ENCODE measurements at places on chromosomes 4 and X. TPM values are rescaled to one million over a fixed set of nuclear protein-coding genes. Genes with fewer than 3 reads are reported as not detected.

DNA sequence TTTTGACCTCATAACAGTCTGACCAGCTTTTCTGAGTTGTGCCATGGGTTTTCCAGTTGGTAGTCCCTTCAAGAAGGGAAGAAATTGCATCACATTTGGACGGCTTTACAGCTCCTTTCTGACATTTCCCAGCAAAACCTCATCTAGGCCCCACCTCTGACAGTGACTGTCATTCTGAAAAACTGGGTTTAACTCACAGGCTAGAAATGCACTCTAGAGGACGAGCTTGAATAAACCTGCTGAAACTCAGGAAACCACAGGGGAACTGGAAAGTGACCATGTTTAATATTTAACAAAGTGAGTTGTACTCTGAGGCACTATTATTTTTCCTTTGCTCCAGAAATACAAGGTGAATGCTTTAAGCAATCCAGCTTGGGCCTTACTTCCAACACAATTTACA lies 434.3 kb upstream of the RASGEF1B start:
- no peaks in the 10 kb centered on the region for H3K27me3 ChIP-seq
- no peaks in the 10 kb centered on the region for H3K36me3 ChIP-seq
- H3K4me1 ChIP-seq = no peaks in the 10 kb centered on the region
- no peak overlapping the region for H3K27ac ChIP-seq

- no peak overlapping the region for H3K4me3 ChIP-seq
- no peaks in the 10 kb centered on the region for H3K36me3 ChIP-seq
- H3K27ac ChIP-seq = no peak overlapping the region
- H3K27me3 ChIP-seq = peaks cover 6% of the 10 kb centered on the region
Measured at GRCh38 chr4:183337833-183338232, 15.6 kb upstream of the CLDN24 start.

- H3K4me3 ChIP-seq = no peak overlapping the region
- no peak overlapping the region for H3K27ac ChIP-seq
- H3K27me3 ChIP-seq = no peaks in the 10 kb centered on the region
- no peak for DNase-seq
- no peaks in the 10 kb centered on the region for H3K36me3 ChIP-seq
Measured at GRCh38 chr4:33494150-33494549, 2750.2 kb downstream of the ARAP2 start.

DNA sequence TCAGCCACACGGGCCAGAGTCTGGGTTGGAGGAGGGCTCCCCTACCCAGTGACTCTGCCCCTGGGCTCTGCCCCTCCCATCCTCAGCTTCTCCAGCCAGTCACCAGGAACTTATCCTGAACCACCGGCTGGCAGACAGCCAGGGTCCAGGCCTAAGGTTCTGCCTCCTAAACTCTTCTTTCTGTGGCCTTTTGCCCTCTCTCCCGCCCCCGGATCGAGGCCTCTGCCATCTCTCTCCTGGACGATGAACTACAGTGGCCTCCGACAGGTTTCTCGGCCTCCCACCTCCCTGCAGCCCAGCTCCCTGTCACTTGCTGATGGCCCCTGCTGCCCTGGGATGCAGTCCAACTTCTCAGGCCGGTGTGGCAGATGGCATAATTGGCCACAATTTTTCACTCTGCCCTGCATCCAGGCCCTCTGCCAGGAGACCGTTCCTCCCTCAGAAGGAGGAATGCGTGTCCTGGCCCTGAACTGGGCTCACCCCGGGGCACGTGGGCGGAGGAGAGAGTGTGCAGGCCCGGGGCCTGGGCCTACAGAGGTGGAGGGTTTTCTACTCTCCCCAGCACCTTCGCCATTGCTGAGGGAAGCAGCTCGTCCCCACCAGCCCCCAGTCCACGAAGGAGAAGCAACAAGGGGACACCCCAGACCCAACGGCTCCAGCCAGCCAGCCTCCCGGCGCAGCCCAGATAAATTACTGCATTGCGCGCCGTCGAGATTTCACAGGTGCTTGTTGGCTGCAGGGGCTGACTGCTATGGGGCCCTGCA lies 81.9 kb upstream of the LRPAP1 start:
- H3K4me3 ChIP-seq = no peak overlapping the region
- H3K36me3 ChIP-seq = no peaks in the 10 kb centered on the region
- DNase-seq = peak; percentile 22
- peaks cover 8% of the 10 kb centered on the region for H3K27me3 ChIP-seq

DNA sequence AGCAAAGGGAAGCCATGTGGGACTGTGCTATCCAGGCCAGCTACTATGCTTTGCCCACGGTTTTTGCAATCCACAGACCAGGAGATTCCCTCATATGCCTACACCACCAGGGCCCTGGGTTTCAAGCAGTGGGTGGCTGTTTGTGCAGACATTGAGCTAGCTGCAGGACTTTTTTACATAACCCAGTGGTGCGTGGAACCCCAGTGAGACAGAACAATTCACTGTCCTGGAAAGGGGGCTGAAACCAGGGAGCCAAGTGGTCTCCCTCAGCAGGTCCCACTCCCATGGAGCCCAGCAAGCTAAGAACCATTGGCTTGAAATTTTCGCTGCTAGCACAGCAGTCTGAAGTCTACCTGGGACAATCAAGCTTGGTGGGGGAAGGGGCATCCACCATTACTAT lies 959.9 kb downstream of the FSTL5 start:
- no peaks in the 10 kb centered on the region for H3K27me3 ChIP-seq
- DNase-seq = no peak
- no peak overlapping the region for H3K4me3 ChIP-seq

DNA sequence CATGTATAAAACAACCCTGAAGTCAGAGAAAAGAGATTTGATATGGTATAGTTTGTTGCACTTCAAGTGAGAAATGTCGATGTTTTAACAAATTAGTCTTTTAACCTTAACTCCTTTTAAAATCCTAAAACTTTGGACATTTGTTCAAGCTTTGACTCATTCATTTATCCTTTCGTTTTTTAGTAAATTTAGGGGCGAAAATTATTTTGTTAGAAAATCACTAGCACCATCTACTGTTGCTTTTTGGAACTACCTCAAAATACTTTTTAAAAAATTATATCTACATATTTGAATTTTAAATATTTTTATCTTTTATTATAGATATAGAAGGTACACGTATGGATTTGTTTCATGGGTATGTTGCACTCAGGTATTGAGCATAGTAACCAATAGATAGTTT lies 165.1 kb upstream of the POF1B start:
- H3K27ac ChIP-seq = no peak overlapping the region
- H3K27me3 ChIP-seq = no peaks in the 10 kb centered on the region
- H3K4me3 ChIP-seq = no peak overlapping the region
- H3K4me1 ChIP-seq = peaks cover 5% of the 10 kb centered on the region

- H3K4me1 ChIP-seq = no peaks in the 10 kb centered on the region
- H3K27me3 ChIP-seq = no peaks in the 10 kb centered on the region
- no peak overlapping the region for H3K4me3 ChIP-seq
- no peak overlapping the region for H3K27ac ChIP-seq
- no peak for DNase-seq
Measured at GRCh38 chrX:30060718-30061117, 154.6 kb upstream of the MAGEB2 start.

DNA sequence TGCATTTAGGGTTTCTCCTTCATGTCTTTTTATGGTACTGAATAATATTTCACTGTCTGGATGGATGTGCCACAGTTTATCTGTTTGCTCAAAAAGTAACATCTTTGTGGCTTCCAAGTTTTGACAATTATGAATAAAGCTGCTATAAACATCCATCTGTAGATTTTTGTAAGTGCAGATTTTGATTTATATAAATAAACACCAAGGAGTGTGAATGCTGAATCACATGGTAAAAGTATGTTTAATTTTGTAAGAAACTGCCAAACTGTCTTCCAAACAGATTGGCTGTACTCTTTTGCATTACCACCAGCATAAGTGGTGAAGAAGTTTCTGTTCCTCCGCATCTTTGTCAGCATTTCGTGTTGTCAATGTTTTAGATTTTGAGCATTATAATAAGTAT lies 158.7 kb upstream of the GIMD1 start:
- H3K27ac ChIP-seq = no peak overlapping the region
- no peaks in the 10 kb centered on the region for H3K4me1 ChIP-seq
- H3K4me3 ChIP-seq = no peak overlapping the region

The HSFX2 gene
- total RNA-seq = 1.1 TPM

The BEND2 gene
- not detected for total RNA-seq

The METTL14 gene
- 30.9 TPM for total RNA-seq

GRCh38 chr4:89249716-89250361 lies 57.8 kb downstream of the GPRIN3 start:
- H3K36me3 ChIP-seq = peaks cover 23% of the 10 kb centered on the region
- H3K4me1 ChIP-seq = no peaks in the 10 kb centered on the region
- H3K27ac ChIP-seq = no peak overlapping the region
- DNase-seq = no peak
- H3K4me3 ChIP-seq = no peak overlapping the region

The PNMA6A gene
- 2.4 TPM for total RNA-seq

DNA sequence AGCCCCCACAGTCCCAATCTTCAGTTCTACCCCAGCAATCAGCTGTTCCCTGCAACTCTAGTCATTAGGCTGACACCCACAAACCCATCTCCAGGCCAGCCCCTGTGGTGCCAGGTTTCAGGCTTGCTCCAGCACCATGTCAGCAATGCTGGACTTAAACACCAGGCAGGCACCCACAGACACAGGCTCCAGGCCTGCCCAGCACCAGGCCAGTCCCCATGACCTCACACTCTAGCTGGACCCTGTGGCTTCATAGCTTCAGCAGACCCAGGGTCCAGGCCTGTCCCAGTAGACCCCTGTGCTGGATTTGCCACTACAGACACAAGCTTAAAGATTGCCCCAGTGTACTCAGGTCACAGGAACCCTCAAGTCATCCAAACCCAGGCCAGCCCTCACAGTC lies 300.3 kb downstream of the CHIC1 start:
- H3K27me3 ChIP-seq = no peaks in the 10 kb centered on the region
- H3K4me3 ChIP-seq = no peak overlapping the region
- H3K4me1 ChIP-seq = no peaks in the 10 kb centered on the region

DNA sequence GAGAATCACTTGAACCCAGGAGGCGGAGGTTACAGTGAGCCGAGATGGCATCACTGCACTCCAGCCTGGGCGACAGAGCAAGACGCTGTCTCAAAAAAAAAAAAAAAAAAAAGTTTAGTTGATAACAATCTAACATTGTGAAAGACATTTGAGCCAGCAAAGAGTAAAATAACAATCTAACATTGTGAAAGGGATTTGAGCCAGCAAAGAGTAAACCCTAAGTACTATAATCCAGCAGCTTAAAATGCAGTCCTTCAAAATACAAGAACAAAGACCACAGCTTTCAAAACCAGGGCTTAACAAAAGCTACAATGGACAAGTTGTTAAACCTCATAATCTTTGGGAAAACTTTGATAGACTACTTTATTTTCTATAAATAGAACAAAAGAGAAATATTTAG lies 16.9 kb downstream of the MFAP3L start:
- no peak overlapping the region for H3K27ac ChIP-seq
- no peaks in the 10 kb centered on the region for H3K36me3 ChIP-seq
- H3K27me3 ChIP-seq = no peaks in the 10 kb centered on the region
- H3K4me3 ChIP-seq = no peak overlapping the region
- no peak for DNase-seq

The CDX4 gene
- total RNA-seq = not detected

- peak; percentile 4 for DNase-seq
- no peaks in the 10 kb centered on the region for H3K36me3 ChIP-seq
- H3K27me3 ChIP-seq = no peaks in the 10 kb centered on the region
- H3K4me1 ChIP-seq = no peaks in the 10 kb centered on the region
- H3K27ac ChIP-seq = no peak overlapping the region
Measured at GRCh38 chrX:75603833-75604232, 81.0 kb upstream of the ZDHHC15 start.

GRCh38 chrX:150324035-150324728 lies 38.9 kb upstream of the MAMLD1 start:
- H3K36me3 ChIP-seq = no peaks in the 10 kb centered on the region
- no peak for DNase-seq
- no peaks in the 10 kb centered on the region for H3K4me1 ChIP-seq
- peaks cover 7% of the 10 kb centered on the region for H3K27me3 ChIP-seq
- H3K27ac ChIP-seq = no peak overlapping the region

The ATP1B4 gene
- total RNA-seq = 0.59 TPM

The CD99 gene
- total RNA-seq = 202 TPM

GRCh38 chr4:41331224-41331623 lies 74.5 kb downstream of the UCHL1 start:
- no peak overlapping the region for H3K4me3 ChIP-seq
- no peak for DNase-seq
- H3K27me3 ChIP-seq = no peaks in the 10 kb centered on the region
- no peaks in the 10 kb centered on the region for H3K36me3 ChIP-seq
- H3K27ac ChIP-seq = no peak overlapping the region

DNA sequence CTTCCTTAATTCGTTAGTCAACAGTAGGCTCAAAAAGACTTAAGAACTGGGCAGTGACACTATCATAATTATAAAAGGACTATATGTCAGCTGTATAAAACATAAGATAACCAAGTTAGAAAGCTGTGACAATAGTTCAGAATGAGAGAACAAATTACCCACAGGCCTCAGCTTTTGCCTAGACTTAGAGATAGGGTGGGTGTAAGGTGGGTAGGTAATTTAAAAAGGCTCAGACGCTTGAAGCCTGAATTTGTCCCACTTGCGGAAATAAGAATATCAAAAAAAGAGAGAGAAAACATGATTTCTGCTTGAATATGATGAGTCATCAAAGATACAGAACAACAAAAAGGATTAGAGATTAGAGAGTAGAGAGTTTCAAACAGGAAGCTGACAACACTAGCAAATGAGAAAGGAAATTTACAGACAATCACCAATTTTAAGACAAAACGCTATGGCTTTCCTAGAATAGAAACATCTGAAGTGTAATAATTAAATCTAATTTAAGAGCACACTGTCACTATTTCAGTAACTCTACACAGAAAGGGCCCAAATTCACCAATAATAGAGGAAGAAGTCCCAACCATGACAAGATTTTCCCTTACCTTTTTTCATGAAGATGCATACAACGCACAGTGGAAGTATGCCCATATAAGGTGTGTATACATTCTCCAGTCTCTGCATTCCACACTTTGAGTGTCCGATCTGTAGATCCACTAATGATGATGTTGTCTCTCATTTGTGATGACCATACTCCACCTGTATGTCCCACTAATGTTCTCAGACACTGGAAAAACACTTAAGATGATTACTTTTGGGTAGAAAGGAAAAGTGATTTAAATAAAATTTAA lies 208.1 kb downstream of the FBXW7 start:
- no peaks in the 10 kb centered on the region for H3K36me3 ChIP-seq
- no peaks in the 10 kb centered on the region for H3K4me1 ChIP-seq
- no peaks in the 10 kb centered on the region for H3K27me3 ChIP-seq
- H3K27ac ChIP-seq = no peak overlapping the region
- DNase-seq = no peak

GRCh38 chr4:183397741-183398297 lies 46.6 kb upstream of the CDKN2AIP start:
- peak overlapping the region; percentile 59 for H3K4me3 ChIP-seq
- H3K27me3 ChIP-seq = no peaks in the 10 kb centered on the region
- no peak overlapping the region for H3K27ac ChIP-seq
- no peak for DNase-seq
- H3K4me1 ChIP-seq = no peaks in the 10 kb centered on the region

GRCh38 chrX:24567169-24567568 lies 80.0 kb downstream of the PCYT1B start:
- H3K36me3 ChIP-seq = no peaks in the 10 kb centered on the region
- no peak overlapping the region for H3K4me3 ChIP-seq
- no peak for DNase-seq
- no peak overlapping the region for H3K27ac ChIP-seq
- H3K27me3 ChIP-seq = peaks cover 8% of the 10 kb centered on the region

- DNase-seq = no peak
- H3K36me3 ChIP-seq = no peaks in the 10 kb centered on the region
- no peaks in the 10 kb centered on the region for H3K4me1 ChIP-seq
- H3K27ac ChIP-seq = no peak overlapping the region
- H3K27me3 ChIP-seq = no peaks in the 10 kb centered on the region
- H3K4me3 ChIP-seq = no peak overlapping the region
Measured at GRCh38 chrX:95907081-95907480, 777.6 kb upstream of the DIAPH2 start.

- H3K27me3 ChIP-seq = no peaks in the 10 kb centered on the region
- no peak overlapping the region for H3K27ac ChIP-seq
- H3K36me3 ChIP-seq = no peaks in the 10 kb centered on the region
- no peaks in the 10 kb centered on the region for H3K4me1 ChIP-seq
- peak; percentile 52 for DNase-seq
- H3K4me3 ChIP-seq = no peak overlapping the region
Measured at GRCh38 chr4:170047771-170048354, 21.7 kb upstream of the MFAP3L start.
